ENCODE measurements at places on chromosomes 5 and 9.
A peak's percentile ranks its signal among the peaks of the same experiment; 100 is the strongest.

DNA sequence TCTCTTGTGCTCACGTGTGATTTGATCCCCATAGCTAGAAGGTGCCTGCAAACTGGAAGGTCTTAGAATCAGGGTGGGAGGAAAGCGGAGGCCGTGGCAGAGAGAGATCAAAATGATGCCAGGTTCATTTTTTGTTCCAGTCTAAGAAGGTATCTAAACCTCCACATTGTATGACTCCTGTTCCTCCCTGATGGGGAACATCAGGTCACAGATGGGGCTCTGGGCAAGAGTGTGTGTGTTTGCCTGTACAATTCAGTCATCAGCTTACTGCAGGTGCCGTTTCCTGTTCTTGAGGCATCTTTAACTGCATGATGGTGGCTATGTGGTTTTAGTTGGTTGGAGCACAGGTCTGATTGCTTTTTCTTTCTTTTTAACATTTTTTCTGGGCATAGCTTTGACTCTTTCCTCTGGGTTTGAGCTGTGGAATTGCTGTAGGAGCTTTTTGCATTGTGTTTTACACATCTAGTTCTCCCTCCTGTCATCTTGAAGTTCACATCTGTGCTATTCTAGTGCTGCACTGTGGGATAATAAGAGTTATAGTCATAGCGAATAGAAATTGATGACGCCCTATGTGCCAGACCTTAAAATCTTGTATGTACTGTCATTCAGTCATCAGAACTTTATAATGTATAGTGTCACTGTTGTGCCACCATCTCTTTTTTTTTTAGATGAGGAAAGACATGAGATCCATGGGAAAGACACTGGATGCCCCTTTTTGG is 30.8 kb downstream of the ARHGAP26 start:
- no peak for DNase-seq

GRCh38 chr9:24045150-24045549 is 219.1 kb upstream of the ELAVL2 start:
- no peak for DNase-seq

- no peak for DNase-seq
These were observed 23.9 kb upstream of the KIF4B start for GRCh38 chr5:154989626-154990025.

DNA sequence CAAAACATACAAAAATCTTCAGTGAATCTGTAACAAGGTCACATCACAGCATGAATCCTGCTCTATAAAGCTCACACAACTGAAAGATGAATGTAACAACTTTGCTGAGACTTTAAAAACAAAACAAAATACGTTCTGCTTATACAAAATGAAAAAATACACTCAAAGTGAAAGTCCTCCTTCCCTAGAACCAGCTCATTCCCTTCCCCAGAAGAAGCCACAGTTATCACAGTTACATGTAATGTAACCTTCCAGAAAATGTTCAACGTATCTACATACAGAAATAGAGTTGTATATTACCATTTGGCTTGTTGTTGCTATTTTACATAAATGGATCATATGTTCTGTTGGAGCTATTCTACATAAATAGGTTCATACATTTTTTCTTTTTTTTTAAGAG is 2.6 kb downstream of the AUH start:
- DNase-seq: no peak

GRCh38 chr5:96816411-96816939 is 8.7 kb upstream of the ERAP1 start:
- DNase-seq: no peak

DNA sequence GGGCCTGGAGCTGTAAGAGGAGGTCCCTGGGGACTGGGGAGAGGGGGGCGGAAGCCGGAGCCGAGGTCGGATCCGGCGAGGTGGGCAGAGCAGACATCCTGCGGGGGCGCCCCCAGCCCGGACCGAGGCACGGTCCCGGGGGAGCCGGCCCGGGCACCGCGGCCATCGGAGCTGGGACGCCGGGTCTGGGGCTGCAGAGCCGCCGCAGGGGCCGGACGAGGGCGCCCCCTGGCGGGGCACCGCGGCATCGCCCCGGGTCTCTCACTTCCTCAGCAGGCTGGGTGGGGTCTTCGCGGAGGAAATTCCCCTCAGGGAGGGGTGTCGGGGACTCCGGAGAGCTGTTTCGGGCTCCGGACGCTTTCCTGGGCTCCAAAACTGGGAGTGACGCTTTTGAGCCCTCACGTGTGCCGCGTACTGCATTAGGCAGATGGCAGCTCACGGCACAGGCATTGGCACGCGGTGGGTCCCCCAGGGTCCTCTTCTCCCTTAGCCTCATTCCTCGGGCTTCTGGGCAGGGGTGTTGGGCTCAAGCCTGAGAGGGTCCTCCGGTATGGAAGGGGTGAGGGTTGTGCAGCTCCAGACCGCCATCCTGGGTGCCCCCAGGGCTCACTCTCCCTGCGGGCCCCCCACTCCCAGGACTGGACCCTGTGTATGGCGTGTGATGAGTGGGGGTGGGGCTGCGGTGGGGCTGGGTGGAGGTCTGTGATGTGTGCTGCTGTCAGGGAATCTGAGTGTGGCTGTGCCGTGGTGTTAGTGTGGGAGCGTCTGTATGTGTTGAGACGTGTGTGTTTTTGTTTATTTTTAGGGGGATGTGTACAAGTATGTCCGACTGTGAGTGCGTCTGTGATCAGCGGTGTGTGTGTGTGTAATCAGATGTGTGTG is 29.6 kb downstream of the LHX2 start:
- DNase-seq: peak; percentile 44

DNA sequence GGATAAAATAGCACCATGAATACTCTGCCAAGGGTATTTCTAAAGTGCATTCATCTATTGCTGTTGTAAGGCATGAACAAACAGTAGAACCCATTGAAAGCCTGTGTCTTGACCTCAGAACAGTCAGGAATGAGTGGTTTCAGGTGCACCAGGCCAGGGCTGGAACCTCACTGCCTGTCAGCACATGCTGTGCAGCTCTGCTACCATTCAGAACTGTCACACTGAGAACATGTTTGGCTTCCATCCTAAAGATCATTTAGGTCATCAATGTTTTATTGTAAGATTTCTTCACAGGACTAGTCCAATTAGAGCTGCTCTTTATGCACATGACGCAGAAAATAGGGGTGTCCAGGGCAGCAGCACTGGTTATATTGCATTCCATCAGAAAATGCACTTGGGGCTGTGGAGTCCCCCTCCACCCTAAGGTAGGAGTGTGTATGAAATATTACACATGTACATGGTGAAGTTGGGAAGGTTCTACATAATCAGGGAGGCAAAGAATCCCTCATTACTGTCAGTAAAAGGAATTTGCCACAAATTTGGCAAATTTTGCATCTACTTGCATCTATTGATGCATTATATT is 408.0 kb downstream of the CTNND2 start:
- DNase-seq: no peak

- peak; percentile 2 for DNase-seq
These were observed 977.9 kb upstream of the NUDT12 start for GRCh38 chr5:104540448-104540847.

DNA sequence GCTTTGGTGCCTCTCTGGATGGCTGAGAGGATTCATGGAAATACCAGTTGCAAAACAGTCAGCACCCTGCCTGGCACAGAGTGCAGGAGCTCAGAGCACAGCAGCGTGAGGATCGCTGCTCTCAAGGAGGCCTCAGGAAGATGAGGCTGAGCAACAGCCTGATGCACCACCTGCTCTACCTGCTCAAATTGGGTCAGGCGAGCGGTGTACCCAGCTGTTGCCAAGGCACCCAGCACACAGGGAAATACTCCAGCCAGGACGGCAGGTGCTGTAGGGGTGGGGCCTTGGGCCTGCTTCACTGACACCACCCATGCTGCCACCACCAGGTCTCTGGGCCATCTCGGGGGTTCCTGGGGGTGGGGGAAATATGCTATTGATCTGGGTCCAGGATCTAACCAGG is 4.3 kb downstream of the EEIG1 start:
- DNase-seq: peak; percentile 79

- no peak for DNase-seq
These were observed 4.8 kb upstream of the F2RL1 start for GRCh38 chr5:76813982-76814562.

DNA sequence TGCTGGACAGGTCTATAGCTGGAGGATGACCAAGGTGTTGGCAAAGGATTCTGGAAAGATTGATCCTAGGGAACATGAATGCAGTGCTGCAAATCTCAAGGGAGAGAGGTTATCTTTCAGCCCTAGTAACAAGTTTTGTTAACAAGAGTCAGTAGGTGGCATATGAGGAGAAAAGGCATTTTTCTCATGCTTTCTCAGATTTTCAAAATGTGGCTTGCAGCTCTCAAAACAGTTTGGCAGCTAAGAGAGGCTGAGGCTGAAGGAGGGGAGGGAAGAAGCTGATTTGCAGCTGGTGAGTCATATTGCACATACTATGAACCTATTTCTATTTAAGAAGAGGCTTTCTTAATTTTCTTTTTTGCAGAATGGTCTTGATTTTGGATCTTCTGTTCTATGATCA is 64.3 kb upstream of the PCA3 start:
- DNase-seq: no peak

DNA sequence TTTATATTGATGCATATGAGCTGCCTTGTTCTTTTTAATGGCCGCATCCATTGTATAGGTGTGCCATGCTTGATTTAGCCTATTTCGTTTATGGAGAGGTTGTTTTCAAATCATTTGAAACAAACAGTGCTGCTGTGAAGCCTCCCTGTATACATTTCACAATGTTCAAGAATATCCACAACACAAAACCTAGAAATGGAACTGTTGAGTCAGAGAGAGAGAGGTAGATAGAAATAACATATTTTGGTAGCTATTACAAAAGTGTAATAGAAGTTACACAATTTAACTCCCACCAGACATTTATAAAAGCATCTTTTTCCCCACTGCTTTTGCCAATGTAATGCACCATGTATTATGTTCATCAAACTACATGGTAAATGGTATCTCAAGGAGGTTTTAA is 82.0 kb downstream of the FRMD3 start:
- no peak for DNase-seq

DNA sequence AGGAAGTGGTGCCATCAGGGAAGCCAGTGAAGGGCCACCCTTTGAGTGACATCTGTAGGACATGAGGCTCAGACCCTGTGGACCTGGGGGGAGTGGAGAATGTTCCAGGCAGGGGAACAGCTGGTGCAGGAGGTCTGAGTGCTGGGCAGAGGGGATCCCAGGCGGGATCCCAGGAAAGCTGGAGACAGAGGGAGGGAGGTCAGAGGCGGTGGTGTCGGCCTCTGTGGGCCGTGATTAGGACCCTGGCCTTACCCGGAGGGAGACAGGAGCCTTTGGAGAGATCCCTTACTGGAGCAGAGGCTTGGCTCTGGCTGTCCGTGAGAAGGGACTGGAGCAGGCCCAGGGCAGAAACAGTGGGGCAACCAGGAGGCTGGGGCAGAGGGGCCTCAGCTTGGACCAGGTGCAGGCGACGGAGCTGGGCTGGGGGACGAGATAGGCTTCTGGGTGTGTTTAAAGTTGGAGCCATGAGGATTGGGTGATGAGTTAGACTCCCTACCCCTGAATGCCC is 12.1 kb upstream of the GRHPR start:
- no peak for DNase-seq

DNA sequence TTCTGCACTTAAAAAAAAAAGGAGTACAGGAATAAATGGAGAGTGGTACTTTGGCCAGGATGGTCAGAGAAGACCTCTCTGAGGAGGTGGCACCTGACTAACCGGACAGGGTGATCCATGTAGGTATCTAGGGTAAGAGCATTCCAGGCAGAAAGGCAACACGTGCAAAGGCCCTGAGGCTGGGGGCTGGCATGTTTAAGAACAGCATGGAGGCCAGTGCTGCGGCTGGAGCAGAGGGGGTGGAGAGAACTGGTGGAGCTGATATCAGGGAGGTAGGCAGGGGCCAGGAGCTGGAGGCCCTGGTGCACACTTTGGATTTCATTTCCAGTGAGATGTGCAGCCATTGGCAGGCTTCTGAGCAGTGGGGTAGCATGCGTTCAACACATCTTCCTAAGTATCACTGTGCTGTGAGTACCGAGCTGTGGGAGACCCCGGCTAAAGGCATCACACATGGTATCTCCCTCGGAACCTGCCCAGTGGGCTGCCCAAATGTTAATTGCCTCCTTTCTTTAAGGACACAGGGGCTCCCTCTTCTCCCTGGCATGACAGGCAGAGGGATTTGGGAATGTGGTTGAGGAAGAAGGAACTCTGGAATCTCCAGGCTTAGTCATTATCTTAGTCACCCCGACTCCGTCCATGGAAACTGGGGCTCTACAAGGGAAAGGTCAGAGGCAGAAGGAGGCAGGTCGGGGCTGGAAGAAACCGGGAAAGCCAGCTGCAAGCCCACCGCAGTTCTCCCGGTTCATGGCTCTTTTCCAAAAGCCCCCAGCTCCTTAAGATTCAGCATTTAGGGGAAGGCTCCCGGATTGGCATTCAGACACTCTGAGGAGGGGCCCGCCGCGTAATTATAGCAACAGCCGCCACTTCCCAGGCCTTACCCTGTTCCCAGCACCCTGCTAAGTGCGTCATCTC is 18.6 kb downstream of the SLC6A7 start:
- DNase-seq: no peak

All from NCI-H1436 (cell line).